Right forelimb (tissue), 1 donor: ENCODE measurements at places on chromosomes 13 and 19.

GRCh38 chr13:63011996-63012395, 1596.3 kb upstream of the PCDH20 start:
- no peak for DNase-seq

DNA sequence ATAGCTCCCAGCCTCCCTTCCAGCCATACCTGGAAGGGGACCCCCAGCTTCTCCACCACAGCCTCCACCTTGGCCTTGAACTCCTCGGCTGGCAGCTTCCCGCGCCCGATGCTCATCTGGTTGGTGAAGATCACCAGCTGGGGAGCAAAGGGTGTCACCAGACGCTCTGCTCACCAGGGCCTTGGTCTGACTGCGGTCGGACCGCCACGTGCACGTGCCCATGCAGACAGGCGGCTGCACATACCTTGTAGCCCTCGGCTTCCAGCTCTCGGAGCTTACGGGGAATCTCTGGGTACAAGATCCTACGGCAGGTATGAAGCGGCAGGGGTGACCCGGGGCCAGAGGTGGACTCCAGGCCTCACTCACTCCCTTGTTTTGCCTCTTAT, 3.4 kb downstream of the PNKP start:
- DNase-seq = no peak

DNA sequence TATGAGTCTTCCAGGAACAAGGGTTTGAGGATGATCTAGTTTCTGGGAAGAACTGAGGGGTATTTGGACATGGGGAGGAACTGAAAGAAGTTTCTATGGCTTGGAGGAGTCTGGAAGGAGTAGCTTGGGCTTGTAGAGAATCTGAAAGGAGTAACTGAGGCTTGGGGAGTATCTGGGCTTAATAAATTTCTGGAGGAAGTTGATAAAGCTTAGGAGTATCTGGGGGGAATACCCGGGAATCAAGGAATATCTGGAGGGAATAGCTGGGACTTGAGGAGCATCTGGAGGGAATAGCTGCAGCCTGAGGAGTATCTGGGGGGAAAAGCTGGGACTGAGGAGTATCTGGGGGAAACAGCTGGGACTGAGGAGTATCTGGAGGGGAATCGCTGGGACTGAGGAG, 16.0 kb downstream of the FSD1 start:
- DNase-seq = no peak

GRCh38 chr13:102757006-102757405, 16.6 kb downstream of the TEX30 start:
- no peak for DNase-seq

DNA sequence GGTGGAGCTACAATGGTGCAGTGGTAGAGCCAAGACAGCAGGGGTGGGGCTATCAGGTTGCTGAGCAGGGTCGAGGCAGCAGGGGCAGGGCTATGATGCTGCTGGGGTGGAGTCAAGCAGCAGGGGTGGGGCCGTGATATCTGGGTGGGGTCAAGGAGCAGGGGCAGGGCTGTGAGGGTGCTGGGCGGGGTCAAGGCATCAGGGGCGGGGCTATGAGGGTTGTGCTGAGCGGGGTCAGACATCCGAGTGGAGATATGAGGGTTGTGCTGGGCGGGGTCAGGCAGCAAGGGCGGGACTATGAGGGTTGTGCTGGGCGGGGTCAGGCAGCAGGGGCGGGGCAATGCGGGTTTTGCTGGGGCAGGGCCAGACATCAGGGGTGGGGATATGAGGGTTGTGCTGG, 14.7 kb downstream of the HCN2 start:
- DNase-seq = no peak

DNA sequence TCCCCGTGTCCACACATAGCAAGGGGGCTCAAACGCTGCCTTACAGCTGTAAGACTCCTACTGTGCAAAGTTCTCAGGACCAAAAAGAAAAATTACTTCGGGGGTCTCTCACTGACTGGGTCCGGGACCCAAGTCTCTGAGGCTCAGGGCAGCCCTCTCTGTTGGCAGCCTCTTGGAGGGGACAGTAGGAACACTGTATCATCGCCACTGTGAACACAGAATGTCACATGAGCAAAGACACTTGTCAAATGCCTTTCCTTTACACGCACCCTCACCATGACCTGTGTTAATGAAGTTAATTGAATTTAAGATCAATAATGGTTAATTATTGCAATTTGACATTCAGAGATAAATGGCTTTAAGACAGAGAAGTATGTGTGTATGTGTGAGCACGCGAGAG, 49.6 kb downstream of the TSHZ3 start:
- no peak for DNase-seq

- no peak for DNase-seq
Observed at GRCh38 chr13:111872475-111873150, 194.3 kb upstream of the SOX1 start.

DNA sequence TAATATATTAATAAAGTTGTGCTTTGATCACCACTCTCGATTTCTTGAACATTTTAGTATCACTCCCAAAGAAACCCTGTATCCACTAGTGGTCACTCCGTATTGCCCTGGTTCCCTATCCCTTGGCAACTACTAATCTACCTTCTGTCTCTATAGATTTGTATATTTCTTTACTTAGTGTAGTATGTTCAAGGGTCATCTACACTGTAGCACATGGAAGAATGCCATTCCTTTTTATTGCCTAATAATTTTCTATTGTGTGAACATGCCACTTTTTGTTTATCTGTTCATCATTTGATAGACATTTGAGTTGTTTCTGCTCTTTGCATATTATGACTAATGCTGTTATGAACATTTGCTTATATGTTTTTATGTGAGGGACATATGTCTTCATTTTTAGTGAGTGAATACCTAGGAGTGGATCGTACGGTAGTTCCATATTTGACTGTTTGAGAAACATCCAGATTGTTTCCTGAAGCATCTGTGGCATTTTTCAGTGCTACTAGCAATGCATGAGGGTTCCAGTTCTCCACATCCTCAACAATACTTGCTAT, 254.0 kb downstream of the GPC6 start:
- DNase-seq = no peak

DNA sequence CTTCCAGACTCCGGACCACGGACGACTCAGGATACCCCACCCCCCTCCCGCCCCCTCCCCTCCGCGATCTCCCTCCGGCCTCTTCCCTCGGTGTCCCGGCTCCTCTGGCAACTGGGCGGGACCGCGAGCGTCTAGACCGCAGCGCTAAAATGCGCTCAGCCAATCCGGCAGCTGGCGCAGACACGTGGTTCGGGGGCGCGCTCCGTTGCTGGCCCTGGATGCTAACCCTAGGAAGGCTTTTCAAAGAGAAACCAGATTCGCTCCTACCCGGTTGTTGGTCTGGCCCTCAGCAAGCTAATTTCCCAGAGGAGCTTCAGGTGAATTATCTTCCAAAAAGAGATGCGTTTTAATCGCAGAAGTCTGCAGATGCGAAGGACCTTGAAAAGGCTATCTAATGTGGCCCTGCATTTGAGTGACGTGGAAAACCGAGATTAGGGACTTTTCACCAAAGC, at the start of gene DZIP1:
Gene DZIP1, minus strand, starts transcription at position 106 of the 452 bp plus-strand sequence. CDS start 2,677 bp downstream, outside the sequence.
- peak; percentile 89 for DNase-seq

- no peak for DNase-seq
Observed at GRCh38 chr19:13790354-13790753, 4.9 kb upstream of the ZSWIM4 start.

GRCh38 chr19:55549500-55550320, 4.4 kb upstream of the SBK3 start:
- no peak for DNase-seq

GRCh38 chr19:45333609-45334303, 6.8 kb upstream of the KLC3 start:
- no peak for DNase-seq

DNA sequence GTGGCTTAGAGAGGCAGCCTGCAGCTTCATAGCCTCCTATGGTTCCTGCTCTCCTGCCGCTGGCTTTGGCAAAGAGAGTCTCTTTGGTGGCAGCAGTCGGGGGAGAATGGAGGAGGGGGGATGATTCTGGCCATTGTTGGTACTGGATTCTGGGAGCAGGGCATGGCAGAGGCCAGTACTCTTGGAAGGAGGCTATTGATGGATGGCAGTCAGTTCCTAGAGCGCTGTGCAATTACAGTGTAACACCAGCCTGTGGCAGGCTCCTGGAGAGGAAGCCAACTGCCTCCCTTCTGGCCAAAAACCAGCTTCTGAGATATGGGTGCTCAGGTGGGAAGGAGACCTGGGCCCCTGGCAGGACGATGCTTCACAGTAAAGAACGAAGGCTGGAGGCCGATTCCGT, 47.9 kb upstream of the TMTC4 start:
- DNase-seq = no peak

- DNase-seq = no peak
Observed at GRCh38 chr19:41299046-41299754, 10.8 kb upstream of the CCDC97 start.

- no peak for DNase-seq
Observed at GRCh38 chr19:6229951-6230712, 49.6 kb downstream of the MLLT1 start.

- DNase-seq = no peak
Observed at GRCh38 chr13:35785576-35786303, 309.3 kb upstream of the MAB21L1 start.

DNA sequence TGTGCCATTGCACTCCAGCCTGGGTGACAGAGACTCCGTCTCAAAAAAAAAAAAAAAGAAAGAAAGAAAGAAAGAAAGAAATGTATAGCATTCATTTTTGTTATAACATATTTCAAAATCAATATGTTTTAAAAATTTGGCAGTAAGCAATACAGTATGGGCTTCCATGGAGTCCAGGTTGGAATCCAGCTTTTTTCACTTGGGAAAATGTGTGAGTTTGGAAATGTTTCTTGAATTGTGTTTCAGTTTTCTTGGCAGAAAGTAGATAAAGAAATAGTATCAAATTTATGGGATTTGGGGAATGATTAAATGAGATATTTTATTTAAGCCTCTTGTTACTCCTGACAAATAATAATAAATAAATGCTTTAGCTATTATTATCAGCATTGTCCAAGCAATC, 225.6 kb downstream of the PCDH9 start:
- DNase-seq = no peak

DNA sequence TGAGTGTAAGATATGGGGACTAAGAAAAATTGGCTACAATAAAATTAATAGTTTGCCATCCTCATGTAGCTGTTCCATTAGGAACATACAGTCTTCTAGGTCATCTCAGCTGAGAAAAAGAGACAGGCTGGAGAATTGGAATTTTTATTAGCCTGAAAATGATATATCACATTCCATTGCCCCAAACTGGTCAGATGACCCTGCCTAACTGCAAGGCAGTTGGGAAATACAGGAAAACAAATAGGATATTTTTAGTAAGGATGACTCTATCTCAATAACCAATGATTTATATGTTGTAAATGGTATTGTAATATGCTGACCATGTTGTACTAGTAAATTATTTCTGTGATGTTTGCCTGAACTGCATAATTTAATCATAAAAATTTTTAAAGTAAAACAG, 673.8 kb downstream of the PCDH9 start:
- no peak for DNase-seq

DNA sequence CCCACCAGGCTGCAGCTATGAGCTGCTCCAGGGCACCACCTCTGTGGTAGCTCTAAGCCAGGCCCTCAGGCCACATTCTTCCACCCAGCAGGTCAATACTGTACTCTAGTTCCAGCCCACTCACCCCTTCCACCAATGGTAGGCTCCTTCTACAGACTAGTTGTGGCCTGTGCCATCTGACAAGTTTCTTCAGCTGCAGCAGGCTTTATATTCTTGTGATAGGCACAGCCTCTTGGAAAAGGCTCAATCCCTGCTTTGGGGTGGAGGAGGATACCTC, 8.5 kb downstream of the MICU2 start:
- DNase-seq = no peak

GRCh38 chr19:39411081-39411831, 1.2 kb upstream of the PLEKHG2 start:
- peak; percentile 73 for DNase-seq

GRCh38 chr13:64709079-64709478, 2521.1 kb downstream of the PCDH9 start:
- no peak for DNase-seq

DNA sequence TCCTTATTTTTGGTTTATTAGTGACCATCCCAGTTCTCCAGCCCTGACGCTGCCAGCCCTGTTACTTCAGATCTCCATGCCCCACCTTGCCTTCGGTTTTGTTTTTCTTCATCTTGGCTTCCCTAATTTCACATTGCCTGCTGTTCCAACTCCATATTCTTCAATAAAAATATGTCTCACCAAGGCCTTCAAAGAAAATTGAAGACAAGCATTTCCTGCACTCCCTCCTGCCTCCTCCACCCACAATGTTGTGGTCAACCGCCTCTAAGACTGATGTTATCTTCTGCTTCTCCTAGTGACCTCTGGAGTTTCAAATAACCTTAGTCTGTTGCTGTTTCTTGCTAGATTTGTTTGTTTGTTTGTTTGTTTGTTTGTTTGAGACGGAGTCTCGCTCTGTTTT, 14.6 kb downstream of the PLD3 start:
- DNase-seq = no peak

- no peak for DNase-seq
Observed at GRCh38 chr13:73722120-73722519, 412.1 kb downstream of the KLF12 start.

DNA sequence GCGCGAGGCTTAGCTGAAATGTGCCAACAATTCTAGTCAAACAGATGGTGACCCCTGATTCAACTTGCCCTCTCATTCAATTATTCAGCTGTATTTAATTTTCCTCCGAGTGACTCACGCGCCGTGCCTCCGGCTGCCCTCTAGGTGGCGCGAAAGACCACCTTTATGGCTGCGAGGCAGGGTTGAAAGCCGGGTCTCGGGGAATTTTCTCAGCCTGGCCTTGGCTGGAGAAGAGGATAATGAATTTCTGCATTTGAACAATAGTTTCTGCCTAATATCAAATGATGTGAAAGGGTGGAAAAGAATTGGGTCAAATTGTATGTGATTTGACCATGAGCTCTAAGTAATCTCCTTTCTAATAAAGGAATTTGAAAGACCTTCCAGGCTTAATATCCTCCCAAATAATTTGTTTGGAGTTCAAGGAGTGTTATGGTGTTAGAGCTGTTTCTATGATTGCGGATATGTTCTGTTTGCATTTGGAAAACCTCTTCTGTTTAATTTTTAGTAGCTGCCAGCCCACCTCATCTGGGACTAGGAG, 310.9 kb downstream of the ZNF536 start:
- DNase-seq = peak; percentile 91

DNA sequence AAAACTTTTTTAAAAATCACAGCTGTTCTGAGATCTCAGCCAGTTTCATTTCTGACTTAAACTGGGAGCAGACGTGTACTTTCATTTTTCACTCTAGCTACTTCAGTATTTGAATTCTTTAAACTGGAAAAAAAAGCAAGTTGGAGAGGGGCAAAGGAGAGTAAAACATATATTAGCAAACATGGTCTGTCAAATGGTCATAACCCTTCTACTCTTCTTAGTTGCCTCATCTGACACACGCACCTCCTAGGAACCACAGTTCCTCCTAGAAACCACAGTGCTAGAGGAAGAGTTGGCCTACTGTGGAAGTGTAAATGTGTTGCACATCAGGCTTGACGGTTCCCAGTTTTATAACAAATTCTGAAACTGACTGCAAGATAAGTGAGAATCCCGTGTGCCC, 47.2 kb downstream of the TM9SF2 start:
- DNase-seq = no peak
